ENCODE measurements at places on chromosomes 1 and 21.

DNA sequence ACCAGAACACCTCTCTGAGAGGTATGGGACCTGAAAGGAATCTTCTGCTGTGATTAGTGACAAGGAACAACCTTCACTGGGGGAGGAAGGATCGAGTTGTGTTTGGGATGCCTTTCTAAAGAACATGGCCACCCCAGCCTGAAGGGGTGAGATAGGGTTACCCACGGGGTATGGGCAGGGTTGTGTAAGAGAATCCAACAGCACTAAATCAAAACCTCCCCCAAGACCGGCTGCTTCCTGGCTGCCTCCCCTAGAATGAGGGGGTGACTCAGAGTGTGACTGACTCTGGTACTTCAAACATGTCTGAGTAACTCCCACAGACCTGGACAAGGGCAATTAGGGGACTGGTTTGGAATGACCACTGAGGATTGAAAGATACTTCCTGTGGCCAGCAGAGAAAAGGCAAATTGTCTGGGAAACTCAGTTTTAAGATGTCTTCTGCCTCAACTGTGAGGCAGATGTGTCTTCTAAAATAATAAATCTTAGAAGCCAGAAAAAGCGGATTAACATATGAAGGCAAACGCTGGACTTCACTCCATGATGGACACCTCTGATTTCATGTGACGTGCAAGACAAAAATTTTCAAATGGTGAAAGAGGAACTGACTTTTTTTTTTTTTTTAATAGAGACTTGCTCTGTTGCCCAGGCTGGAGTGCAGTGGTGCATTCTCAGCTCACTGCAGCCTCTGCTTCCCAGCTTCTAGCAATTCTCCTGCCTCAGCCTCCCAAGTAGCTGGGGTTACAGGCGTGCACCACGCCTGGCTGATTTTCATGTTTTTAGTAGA is 6.7 kb upstream of the PTPN14 start:
- peak; percentile 87 for DNase-seq

- DNase-seq: no peak
Observed at GRCh38 chr1:183089025-183089639, 65.9 kb downstream of the LAMC1 start.

DNA sequence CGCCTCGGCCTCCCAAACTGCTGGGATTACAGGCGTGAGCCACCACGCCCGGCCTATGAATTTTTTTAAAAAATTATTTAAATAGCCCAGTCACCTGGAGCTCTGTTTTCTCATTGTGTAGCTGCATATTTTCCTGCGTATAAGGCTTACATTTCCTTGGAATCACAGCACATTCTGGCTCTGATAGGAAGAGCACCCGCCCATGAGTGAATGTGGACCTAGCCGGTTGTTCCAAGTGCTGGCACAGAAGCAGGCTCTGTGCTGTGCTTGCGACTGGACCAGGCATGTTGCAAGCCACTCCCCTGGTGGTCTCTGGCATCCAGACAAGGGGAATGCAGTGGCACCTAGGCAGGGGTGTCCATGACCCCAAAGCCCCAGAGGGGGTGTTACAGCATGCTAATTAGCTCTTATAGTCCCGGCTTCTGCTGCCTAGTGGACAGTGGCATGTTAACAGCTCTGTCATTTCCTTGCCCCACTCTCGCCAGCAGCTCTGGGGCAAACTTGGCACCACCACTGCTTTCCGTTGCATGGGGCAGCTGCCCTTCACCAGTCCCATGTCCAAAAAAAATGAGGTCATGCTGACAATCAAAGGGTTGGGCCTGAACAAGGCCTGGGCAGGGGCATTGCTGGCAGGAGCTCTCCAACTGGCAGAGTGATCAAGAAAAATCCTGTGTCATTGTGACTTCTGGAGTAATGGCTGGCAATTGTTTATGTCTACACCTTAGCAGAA is 5.2 kb upstream of the VTCN1 start:
- no peak for DNase-seq

DNA sequence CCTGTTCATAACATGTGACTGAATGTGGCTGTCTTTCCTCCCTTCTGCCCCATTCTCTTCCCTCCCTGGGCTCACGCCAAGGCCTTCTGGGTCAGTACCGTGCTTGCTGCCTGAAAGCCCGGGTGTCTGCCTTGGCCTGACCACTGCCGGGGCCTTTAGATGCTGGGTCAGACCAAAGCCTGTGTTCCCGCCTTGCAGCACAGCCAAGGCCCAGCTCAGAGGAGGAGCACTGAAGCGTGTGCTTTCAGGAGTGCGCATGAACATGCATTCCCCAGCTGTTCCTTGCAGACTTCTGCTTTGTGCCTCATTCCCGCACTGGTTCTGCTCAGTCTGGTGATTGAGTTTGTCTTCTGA is 27.0 kb upstream of the SARS1 start:
- DNase-seq: no peak

DNA sequence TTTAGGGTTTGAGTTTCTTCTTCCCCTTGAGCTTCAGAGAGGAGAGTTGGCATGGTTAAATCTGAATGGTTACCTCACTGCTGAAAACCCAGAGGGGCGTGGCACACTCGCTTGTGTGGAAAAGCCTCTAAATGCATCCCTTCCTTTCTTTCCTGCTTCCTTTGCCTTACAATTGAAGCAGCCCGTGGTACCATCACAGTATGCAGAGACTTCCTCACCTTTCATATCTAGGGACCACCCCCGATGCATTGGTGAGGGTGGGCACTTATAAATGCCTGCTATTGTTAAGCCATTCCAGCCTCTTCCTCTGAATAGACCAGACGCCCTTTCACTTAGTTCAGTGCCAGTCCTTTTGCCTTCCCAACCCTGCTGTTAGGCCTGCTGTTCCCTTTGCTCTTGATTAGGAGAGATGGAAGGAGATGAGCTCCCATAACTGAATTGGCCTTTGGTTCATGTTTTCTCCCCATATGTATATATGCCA is 21.9 kb upstream of the LAX1 start:
- no peak for DNase-seq

All from RKO (cell line).